ENCODE measurements at places on chromosomes 3 and 15. TPM values are rescaled to one million over a fixed set of nuclear protein-coding genes. Genes with fewer than 3 reads are reported as not detected.

GRCh38 chr3:23819599-23820360, 14.0 kb downstream of the UBE2E1 start:
- peaks cover 41% of the 10 kb centered on the region for H3K4me1 ChIP-seq
- no peak for DNase-seq
- no peak overlapping the region for H3K27ac ChIP-seq
- H3K4me3 ChIP-seq = no peak overlapping the region
- no peaks in the 10 kb centered on the region for H3K36me3 ChIP-seq

GRCh38 chr15:77564938-77565337, 67.8 kb downstream of the LINGO1 start:
- H3K4me3 ChIP-seq = no peak overlapping the region
- no peaks in the 10 kb centered on the region for H3K36me3 ChIP-seq
- peaks cover 8% of the 10 kb centered on the region for H3K27me3 ChIP-seq
- peaks cover 5% of the 10 kb centered on the region for H3K4me1 ChIP-seq
- H3K27ac ChIP-seq = no peak overlapping the region

DNA sequence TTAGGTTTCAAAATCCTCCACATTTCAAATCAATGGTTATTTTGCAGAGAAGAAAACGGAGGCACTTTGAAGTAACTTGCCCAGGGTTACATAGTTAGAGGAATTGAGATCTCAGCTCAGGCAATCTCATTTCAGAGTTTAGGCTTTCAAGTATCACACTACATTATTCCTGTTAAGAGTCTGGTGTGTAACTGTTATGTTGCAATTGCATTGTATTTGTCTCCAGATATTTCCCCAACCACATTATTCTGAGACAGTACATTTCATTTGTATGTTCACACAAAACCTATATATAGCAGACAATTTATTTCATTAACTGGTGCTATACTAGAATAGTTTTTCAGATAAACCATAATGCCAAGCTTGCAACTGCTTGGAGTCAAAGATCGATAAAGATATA, 154.2 kb upstream of the TSPAN3 start:
- no peak for DNase-seq
- peaks cover 10% of the 10 kb centered on the region for H3K4me1 ChIP-seq
- no peak overlapping the region for H3K27ac ChIP-seq
- no peak overlapping the region for H3K4me3 ChIP-seq
- H3K36me3 ChIP-seq = no peaks in the 10 kb centered on the region

SCAANT1 gene
- total RNA-seq = not detected
